NCI-H446 treated with DMSO at 0.1 percent for 48 hours (cell line): ENCODE measurements at places on chromosomes 3 and 15.

- no peak for DNase-seq
These were observed 99.4 kb upstream of the DLG1 start for GRCh38 chr3:197397838-197398237.

DNA sequence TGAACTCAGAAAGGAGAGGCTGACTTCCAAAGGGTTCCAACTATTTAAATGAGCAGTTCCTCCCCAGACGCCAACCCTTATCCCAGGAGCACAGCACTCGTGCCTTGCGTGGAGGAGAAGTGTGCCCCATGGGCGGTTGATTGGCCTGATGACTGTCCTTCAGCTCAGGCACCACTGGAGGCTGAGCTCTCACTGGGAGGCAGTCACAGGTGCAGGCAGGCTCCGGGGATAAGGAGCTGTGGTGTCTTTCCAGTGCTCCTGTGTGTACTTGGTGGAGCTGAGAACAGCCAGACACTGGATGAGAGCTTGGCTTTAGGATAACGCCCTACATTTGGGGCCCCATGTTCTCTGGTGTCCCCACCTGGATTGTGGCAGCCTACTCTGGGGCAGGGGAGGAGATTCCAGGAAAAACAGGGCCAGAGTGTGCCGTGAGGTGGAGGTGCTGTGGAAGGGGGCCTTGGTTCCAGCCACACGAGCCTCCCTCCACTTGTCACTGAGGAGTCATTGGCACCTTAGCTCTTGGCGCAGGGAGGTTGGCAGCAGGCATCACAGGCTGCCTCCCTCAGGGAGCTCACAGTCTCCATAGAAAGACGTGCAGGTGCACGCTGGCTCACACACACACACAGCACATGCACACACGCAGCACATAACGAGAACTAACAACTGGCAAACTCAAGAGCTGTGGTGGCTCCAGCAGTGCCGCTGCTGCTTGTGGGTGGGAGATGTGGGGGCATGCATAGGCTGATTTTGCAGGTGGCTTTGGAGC lies 22.7 kb upstream of the EPHB3 start:
- no peak for DNase-seq

DNA sequence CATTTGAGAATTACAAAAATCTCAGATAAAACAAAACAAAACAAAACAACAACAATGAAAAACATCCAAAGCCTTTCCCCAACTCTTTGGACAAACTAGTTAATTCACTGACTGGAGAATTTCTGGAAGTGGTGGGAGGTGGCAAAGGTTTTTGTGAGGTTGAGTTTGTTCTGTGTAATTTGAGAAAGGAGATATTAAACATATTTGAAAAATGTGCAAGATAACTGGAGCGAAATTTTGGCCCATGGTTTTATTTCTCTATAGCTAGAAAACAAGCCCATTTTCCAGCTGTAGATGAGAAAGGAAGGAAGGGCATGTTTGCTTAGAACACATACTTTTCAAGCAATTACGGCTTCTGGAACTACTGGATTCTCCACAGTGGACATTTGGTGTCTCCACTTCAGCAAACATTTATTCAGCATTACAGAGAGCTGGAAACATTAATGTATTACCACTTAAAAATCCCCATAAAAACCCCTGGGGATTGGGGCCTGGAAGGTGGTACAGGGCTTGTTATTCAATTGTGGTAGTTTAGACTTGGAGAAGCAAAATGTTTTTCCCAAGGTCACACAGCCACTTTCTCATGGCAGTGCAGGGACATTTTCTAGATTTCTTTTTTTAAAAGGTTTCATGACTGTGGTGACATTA lies 135.8 kb downstream of the THSD4 start:
- no peak for DNase-seq

GRCh38 chr15:91867581-91868026 lies 14.1 kb downstream of the SLCO3A1 start:
- no peak for DNase-seq

- DNase-seq = no peak
These were observed 78.5 kb downstream of the RPLP1 start for GRCh38 chr15:69530991-69531664.

DNA sequence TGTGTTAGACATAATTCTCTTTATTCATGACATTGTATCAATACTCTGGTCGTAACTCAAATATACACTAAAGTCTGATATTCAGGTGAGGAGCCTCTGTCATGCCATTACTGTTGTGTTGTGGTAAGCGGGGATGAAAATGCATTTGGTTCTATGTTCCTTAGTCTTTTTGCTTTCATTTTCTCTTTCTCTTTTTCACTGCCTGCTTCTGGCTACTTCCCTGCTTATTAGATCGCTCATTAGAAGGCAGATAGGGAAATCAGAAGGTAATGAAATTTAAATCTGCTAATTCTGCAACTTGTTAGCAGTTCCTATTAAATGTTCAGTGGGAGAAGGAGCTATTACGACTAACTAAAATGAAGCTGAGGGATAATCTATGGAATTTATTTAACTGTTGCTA lies 345.0 kb downstream of the GRM7 start:
- DNase-seq = no peak

- DNase-seq = no peak
These were observed 133.1 kb upstream of the ABHD17C start for GRCh38 chr15:80562033-80562432.

DNA sequence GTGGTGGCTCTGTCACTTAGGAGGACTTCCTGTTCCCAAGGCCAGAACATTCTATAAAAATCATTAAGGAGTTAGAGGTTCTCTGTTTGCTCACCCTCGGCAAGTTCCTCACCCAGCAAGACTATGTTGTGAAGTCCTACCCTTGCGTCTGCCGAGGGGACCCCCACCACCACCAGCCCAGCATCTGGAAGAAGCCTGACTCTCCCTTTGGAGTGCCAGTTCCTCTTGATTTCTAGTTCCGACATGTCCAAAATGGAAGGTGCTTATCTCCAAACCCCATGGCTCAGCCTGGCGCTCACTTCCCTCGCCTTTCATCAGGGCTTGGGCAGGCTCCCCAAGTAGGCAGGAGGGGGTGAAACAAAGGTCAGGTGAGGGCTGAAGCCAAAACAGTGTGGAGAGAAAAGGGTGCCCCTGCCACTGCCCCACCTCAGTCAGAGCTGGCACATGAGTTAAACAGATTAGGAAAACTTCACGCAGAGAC lies 41.0 kb downstream of the BHLHE40 start:
- no peak for DNase-seq

- DNase-seq = no peak
These were observed 339.6 kb upstream of the ROBO2 start for GRCh38 chr3:76700323-76700722.

DNA sequence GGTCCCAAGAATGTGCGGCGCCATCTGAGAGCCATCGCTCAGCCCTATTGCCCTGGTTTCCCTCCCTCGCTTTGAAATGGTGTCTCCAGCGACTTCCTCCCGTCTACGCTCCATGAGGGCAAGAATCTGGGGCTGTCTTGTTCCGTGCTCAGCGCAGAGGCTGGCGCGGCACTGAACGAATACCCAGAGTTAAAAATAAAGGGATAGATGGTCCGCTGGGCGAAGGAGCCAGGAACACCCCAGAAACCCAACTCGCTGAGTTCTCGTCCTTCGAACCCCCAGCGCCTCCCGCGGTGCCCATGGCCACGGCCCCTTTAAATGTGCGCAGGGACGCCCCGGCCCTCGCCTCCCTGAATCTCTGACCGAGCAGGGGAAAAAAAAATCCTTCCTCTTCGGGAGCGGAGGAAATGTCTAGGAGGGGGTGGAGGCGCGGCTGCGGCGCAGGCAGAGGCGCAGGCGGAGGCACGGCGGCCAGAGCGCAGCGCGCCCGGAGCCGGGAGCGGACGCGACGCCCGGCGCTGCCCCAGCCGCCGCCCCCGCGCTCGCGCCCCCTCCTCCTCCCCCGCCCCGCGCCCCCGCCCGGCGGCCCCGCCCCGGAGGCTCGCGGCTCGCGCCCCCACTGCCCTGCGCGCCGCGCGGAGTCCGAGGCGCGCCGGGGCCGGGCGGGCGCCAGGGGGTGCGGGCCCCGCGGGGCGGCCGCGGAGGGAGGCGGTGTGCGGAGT lies 8.5 kb upstream of the FGD5 start:
- DNase-seq = no peak

- no peak for DNase-seq
These were observed 1.6 kb upstream of the SEMA3B start for GRCh38 chr3:50267280-50267913.

GRCh38 chr3:13206799-13207577 lies 133.8 kb upstream of the IQSEC1 start:
- no peak for DNase-seq
